ENCODE measurements at places on chromosomes 11 and 22.
A peak's percentile ranks its signal among the peaks of the same experiment; 100 is the strongest.

DNA sequence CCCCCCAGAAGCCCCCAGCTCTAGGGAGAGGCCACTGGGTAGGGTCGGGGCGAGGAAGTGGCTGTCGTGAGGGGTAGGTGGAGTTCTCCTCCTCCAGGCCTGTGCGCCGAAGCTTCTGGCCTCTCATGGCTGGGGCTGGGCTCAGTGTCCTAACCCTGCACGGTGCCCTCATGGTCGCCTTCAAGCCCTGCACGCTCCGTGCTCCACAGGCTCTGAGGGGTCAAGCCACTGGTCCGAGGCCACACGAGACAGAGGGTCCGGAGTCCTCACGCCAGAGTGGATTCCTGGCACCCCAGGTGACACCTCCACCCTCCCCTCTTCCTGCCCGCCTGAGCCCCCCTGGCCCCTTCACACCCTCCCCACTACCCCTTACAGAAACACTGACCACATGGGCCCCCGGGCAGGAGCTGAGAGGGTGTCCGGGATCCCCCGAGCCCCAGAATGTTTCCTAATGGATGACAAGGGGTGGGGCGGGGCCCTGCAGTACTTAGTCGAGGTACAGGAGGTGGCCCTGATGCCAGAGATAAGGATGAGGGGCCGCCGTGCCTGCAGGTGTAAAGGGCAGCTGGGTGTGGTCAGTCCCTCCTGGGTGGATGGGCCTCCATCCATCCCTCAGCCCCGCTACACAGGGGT, 997 bp upstream of the CDHR5 start:
- DNase-seq: no peak

GRCh38 chr22:49147617-49148175, 680.0 kb downstream of the BRD1 start:
- DNase-seq: no peak

GRCh38 chr11:40885250-40885954, 574.0 kb downstream of the LRRC4C start:
- no peak for DNase-seq

- DNase-seq: no peak
Measured at GRCh38 chr11:108938604-108939003, 273.7 kb downstream of the DDX10 start.

GRCh38 chr11:11782532-11783110, 59.2 kb upstream of the USP47 start:
- DNase-seq: no peak

DNA sequence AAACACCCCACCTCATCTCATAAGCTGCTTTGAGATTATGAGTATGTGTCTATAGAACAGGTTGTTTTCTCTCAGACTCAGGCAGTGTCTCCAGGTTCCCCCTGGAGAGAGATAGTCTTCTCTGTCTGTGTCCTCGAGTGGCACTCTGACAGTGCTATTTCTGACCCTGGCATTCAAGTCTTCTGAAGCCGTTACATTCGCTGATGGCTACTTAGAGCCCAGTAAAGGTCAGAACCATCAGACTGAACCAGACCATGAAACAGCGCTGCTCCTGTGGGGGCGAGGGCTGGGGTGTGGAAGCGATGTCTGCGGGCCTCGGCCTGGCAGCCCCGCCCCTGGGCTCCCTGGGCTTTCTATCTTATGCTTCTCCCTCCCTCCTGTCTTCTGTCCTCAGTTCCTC, 23.5 kb downstream of the SHISA8 start:
- no peak for DNase-seq

DNA sequence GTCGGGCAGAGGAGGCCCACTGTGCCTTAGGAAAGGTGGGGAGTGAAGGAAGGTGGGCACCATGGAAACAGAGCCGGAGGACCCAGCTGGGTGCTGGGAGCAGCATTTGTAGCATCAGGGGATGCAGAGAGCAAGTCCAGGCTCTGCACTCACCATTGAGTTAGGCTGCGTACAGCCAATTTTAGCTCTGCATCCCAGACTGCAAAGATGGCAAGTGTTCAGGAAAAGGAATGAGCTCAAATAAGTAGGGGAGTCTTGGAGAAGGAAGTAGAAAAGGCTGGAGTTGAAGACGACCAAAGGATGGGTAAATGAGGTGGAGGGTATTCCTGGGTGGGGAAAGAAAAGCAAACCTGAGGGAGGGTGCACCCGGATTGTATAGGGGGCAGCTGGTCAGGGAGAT, 31.6 kb upstream of the ETS1 start:
- no peak for DNase-seq

- DNase-seq: peak; percentile 73
Measured at GRCh38 chr11:91978747-91979146, 245.9 kb upstream of the FAT3 start.

- DNase-seq: no peak
Measured at GRCh38 chr11:82505379-82505778, 228.3 kb downstream of the FAM181B start.

GRCh38 chr22:46976598-46976997, 214.1 kb downstream of the TBC1D22A start:
- DNase-seq: no peak

- DNase-seq: no peak
Measured at GRCh38 chr11:63862923-63863322, 24.0 kb downstream of the MARK2 start.

- DNase-seq: no peak
Measured at GRCh38 chr11:119237515-119237914, 31.4 kb downstream of the CBL start.

DNA sequence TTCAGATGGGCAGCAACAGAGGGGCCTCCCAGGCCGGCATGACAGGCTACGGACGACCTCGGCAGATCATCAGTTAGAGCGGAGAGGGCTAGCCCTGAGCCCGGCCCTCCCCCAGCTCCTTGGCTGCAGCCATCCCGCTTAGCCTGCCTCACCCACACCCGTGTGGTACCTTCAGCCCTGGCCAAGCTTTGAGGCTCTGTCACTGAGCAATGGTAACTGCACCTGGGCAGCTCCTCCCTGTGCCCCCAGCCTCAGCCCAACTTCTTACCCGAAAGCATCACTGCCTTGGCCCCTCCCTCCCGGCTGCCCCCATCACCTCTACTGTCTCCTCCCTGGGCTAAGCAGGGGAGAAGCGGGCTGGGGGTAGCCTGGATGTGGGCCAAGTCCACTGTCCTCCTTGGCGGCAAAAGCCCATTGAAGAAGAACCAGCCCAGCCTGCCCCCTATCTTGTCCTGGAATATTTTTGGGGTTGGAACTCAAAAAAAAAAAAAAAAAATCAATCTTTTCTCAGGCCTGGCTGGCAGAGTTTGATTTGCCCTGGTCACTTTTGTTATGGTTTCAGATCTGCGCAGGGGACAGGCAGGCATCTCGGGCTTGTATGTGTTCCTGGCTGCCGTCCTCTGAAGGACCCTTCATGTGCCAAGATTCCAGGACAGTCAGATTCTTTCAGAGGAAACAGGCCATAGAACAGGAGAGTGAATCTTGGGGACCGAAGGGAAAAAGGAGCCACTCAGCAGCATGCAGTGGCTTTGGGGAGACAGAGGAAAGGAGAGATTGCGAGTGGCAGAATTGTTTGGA, 5.3 kb downstream of the TAGLN start:
- DNase-seq: no peak

DNA sequence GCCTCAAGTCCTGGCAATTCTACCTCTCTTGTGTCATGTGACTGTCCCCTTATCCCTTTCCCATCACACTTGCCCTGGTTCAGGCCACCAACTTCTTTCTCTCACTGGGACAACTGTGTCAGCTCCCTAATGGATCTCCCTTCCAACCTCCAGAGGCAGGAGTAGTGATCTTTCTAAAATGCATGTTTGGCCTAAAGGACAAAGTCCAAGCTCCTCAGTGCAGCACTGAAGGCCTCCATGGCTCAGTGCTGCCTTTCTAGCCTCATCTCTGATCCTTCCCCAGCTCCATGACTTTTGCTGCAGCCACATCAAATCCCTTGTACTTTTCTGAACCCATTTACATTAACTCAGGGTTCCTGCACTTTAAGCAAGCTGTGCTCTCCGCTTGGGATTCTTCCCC, 80.8 kb downstream of the CSNK2A3 start:
- DNase-seq: no peak

GRCh38 chr11:12319461-12319951, 57.9 kb upstream of the PARVA start:
- DNase-seq: no peak

DNA sequence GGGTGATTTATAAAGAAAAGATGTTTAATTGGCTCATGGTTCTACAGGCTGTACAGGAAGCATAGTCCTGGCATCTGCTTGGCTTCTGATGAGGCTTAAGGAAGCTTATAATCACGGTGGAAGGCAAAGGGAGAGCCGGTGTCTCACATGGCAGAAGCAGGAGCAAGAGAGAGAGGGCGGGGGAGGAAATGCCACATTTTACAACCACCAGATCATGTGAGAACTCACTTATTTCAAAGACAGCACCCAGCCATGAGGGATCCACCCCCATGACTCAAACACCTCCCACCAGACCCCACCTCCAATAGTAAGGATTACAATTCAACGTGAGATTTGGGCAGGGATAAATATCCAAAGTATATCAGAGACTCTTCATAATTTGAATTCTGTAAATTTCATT, 200.7 kb downstream of the MSANTD4 start:
- peak; percentile 12 for DNase-seq

- DNase-seq: no peak
Measured at GRCh38 chr22:17237038-17237668, 17.9 kb upstream of the ADA2 start.

DNA sequence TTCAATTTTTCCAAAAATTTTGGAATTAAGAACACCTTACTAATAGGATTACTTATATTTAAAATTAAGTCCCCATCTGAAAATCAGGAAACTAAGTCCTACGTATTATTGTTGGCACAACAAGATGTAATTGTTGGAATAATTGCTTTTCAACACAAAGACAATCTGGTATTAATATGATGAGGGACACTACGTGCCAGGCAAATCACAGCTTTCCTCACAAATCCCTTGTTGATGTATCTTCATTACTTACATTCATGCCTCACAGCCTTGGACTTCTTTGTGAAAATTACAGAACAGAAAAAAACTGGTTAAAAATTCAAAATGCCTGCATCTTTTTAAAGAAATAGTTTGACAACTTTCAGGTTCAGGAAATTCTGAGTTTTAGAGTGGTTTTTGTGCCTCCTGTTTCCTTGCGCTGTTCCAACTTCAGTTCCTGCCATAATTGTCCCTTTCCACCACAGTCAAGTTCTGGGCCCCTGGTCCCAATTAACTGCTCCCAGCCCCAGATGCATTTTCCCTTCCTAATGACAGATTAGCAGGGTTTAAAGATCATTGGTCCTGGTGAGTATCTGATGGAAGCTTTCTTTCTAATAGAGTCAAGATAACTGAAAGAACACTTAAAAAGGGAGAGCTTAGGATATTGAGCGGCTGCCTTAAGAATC, 23.3 kb upstream of the CCDC34 start:
- no peak for DNase-seq

DNA sequence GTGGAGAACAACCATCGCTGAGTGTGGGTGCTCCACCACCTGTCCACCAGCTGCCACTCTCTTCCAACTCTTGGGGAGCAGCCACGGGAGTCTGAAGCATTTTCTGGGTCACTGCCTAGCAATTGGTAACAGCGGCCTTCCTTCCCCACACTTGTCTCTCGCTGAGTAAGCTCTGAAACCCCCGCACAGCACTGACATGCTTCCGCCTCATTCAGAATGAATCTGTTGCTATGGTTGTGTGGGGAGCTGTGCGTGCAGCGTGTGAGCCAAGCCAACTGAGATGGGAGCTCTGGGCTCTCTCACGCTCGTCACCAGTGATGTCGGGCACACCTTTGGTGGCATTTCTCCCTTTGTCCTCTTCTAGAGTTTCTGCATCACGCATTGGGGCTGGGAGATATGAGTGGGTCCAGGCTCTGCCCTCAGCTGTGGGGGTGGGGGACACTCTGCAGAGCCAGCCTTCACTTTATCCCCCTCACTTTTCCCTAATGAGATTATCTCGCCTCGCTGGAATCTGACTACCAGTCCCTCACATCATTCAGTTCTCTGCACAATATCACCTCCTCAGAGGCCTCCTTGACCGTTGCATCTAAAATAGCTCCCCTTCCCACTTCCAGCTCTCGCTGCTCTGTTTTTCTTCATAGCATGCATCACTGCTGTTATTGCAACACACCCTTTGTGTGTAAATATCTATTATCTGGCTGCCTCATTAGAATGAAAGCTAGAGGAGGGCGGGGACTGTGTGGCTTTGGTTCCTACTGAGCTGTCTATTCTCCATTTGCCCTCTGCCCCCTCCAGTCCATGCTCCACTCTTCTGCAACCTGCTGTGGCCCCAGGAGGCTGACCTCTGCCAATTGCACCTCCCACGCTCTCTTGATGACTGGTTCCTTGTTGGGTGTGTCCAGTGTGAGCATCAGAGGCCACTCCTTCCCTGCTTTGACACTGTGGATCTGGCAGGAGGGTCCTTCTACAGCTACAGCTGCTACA, 569.9 kb upstream of the CADM1 start:
- no peak for DNase-seq

GRCh38 chr11:18071098-18071705, 25.1 kb upstream of the TPH1 start:
- no peak for DNase-seq

DNA sequence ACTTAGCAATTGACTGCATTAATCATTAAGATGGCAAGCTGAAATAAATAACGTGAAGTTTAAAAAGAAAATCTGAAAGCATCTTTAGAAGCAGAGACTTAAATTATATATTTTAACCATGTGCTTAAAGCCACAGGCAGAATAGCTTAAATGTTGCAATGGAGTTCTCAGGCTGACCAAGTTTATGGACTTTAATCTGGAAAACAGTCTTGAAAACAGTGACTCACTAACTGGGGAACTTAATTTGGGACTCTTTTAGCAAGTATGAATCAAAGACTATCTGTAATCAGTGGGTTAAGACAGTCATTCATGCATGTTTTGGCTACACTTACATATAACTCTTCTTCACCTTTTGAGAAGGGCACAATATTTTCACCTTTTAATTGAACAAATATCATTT, 12.6 kb upstream of the GLYATL1 start:
- DNase-seq: no peak

- DNase-seq: no peak
Measured at GRCh38 chr22:37627545-37627944, 11.9 kb upstream of the SH3BP1 start.

- DNase-seq: no peak
Measured at GRCh38 chr11:68282141-68282860, 10.5 kb upstream of the C11orf24 start.

- no peak for DNase-seq
Measured at GRCh38 chr22:29482253-29482652, 2.2 kb downstream of the NEFH start.
